Breast epithelium (tissue), 4 donors: ENCODE measurements at places on chromosomes 12 and 14. TPM values are rescaled to one million over a fixed set of nuclear protein-coding genes. Genes with fewer than 3 reads are reported as not detected.

Gene STYK1
- total RNA-seq: 0.32 TPM

- H3K4me3 ChIP-seq: no peak overlapping the region
- H3K36me3 ChIP-seq: no peaks in the 10 kb centered on the region
- H3K27me3 ChIP-seq: peaks cover 2% of the 10 kb centered on the region
- peaks cover under 1% of the 10 kb centered on the region for H3K4me1 ChIP-seq
Observed at GRCh38 chr12:49543221-49543913, 4.5 kb downstream of the KCNH3 start.

GRCh38 chr14:106518054-106518943 is 991.9 kb downstream of the TMEM121 start:
- no peaks in the 10 kb centered on the region for H3K4me1 ChIP-seq
- no peak overlapping the region for H3K27ac ChIP-seq
- H3K36me3 ChIP-seq: no peaks in the 10 kb centered on the region
- no peak for DNase-seq
- no peak overlapping the region for H3K4me3 ChIP-seq

Gene AKAP3
- total RNA-seq: 0.33 TPM

DNA sequence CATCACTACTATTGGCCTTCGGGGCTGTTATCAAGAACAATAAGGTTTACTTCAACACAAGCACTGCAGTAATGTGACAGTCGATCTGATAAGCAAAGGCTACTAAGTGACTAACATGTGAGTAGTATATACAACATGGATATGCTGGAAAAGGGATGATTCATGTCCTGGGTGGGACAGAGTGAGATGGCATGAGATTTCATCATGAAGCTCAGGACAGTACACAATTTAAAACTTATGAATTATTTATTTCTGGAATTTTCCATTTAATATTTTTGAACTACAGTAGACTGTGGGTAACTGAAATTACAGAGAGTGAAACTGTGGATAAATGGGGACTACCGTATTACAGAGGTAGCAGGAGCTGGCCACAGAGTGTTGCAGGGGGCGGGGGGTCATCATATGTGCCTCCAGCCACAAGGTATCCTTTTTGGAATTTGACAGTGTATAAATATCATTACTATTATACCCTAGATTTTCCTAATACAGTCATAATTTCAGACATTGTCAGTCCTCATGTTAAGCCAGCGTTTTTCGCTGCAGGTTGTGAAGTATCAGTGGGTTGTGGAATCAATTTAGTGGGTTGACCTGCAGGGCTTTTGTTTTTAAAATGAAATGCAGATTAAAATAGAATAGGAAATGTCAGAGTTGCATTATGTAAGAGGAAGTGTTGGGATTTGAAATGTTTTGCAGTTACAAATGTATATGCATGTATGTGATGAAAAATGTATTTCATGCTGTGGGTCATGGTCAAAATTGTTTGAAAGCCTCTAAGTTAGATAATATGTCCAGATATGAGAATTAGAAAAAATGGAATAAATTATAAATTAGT is 148.0 kb upstream of the NUDT4 start:
- no peak for DNase-seq
- no peak overlapping the region for H3K4me3 ChIP-seq
- no peaks in the 10 kb centered on the region for H3K36me3 ChIP-seq

Gene GDF3
- 0.33 TPM for total RNA-seq

GRCh38 chr14:34693228-34693939 is 21.0 kb downstream of the CFL2 start:
- H3K4me1 ChIP-seq: no peaks in the 10 kb centered on the region
- H3K36me3 ChIP-seq: no peaks in the 10 kb centered on the region
- peak overlapping the region; percentile 60 for H3K4me3 ChIP-seq
- no peaks in the 10 kb centered on the region for H3K27me3 ChIP-seq

GRCh38 chr12:9906873-9907272 is 25.3 kb downstream of the CLEC2A start:
- H3K36me3 ChIP-seq: no peaks in the 10 kb centered on the region
- H3K27me3 ChIP-seq: no peaks in the 10 kb centered on the region
- H3K4me3 ChIP-seq: no peak overlapping the region
- no peaks in the 10 kb centered on the region for H3K4me1 ChIP-seq

DNA sequence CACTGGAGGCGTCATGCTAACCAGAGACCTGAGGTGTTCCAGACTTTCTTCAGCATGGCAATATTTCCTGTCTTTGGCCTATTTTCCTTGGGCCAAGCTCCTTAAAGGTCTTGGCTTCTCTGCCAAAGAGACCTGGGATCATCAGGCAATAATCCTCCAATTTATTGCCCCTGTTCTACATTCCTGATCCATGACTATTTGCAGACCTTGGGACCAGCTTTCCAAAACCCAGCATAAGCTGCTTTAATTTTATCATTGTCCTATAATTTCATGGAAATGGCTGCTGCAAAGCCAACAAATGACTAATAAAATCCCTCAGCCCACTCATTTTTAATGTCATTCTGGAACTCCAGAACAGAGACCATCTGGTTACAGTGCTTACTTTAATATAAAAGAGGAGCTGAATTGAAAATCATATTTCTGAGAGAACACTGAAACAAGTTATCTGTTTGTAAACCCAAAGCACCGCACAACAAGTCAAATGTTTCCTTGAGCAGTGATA is 166.9 kb upstream of the BTG1 start:
- no peaks in the 10 kb centered on the region for H3K4me1 ChIP-seq
- H3K4me3 ChIP-seq: no peak overlapping the region
- H3K27ac ChIP-seq: no peak overlapping the region
- H3K27me3 ChIP-seq: no peaks in the 10 kb centered on the region

DNA sequence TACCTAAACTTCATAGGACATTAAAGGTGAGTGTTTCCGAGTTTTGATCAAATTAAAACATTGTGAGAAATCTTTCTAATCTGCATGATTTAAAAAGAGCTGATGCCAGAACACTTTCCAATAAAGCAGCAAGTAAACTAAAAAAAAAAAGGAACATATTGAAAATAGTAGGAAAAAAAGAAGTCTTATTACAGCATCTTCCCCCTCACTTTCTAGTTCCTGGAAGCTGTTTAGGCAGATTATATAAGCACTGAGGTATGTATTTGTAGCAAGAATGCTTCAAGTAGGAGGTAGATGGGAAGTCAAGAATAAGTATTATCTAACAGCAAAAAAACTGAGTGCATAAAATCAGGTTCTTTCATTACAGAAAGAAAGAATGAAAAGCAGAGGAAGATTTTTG is 45.8 kb downstream of the ERO1A start:
- no peaks in the 10 kb centered on the region for H3K27me3 ChIP-seq
- H3K36me3 ChIP-seq: no peaks in the 10 kb centered on the region
- H3K4me1 ChIP-seq: no peaks in the 10 kb centered on the region

DNA sequence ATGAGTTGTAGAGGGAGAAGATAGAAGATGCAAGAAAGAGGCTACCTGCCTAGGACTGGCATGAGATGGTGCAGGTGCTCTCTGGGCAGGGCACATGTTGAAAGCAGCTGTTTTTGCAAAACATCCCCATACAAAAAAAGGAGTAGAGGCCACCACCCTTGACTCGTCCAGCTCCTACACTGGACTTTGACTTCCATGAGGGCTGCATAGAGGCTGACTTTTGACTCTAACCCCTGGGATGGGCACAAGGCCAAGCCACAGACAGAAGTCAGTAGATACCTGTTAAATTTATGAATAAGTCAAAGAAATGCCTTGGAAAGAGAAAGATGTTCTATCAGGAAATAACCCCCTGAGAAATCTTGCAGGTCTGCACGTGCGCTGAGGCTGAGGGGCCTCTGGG is 1139.1 kb upstream of the TMEM132C start:
- H3K4me1 ChIP-seq: no peaks in the 10 kb centered on the region
- no peaks in the 10 kb centered on the region for H3K36me3 ChIP-seq
- no peak overlapping the region for H3K27ac ChIP-seq
- H3K4me3 ChIP-seq: no peak overlapping the region

- H3K27me3 ChIP-seq: no peaks in the 10 kb centered on the region
- DNase-seq: no peak
- peak overlapping the region; percentile 75 for H3K27ac ChIP-seq
- peak overlapping the region; percentile 3 for H3K4me3 ChIP-seq
Observed at GRCh38 chr14:63296060-63296563, 22.6 kb downstream of the GPHB5 start.

GRCh38 chr12:48069241-48069640 is 36.6 kb downstream of the SENP1 start:
- no peaks in the 10 kb centered on the region for H3K27me3 ChIP-seq
- H3K4me1 ChIP-seq: no peaks in the 10 kb centered on the region
- peaks cover 5% of the 10 kb centered on the region for H3K36me3 ChIP-seq
- H3K27ac ChIP-seq: no peak overlapping the region

- no peak for DNase-seq
- no peak overlapping the region for H3K4me3 ChIP-seq
- H3K27ac ChIP-seq: no peak overlapping the region
- no peaks in the 10 kb centered on the region for H3K36me3 ChIP-seq
Observed at GRCh38 chr14:103545219-103545914, 16.4 kb downstream of the TRMT61A start.

GRCh38 chr12:1499351-1499750 is 95.0 kb downstream of the FBXL14 start:
- no peak overlapping the region for H3K27ac ChIP-seq
- no peak overlapping the region for H3K4me3 ChIP-seq
- H3K27me3 ChIP-seq: no peaks in the 10 kb centered on the region

DNA sequence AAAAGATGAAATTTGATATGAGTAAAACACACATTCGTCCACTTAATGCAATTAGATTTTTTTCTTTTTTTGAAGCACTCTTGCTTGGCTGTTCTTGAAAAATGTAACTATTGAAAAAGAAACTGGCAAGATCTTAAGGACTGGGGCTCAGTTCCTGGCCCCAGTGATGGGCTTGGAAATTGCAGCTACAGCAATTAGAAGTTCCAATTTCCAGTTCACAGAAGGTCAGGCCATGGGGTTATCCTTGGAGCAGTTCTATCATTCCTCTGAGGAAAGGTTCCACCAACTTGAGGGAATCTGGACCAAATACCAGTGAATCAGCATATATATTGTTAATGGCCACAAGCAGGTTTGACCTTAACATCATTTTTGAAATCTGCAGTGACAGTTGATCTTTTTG is 18.9 kb downstream of the IGF1 start:
- DNase-seq: no peak
- H3K4me1 ChIP-seq: no peaks in the 10 kb centered on the region
- H3K36me3 ChIP-seq: no peaks in the 10 kb centered on the region
- H3K27ac ChIP-seq: peak overlapping the region; percentile 3

Gene RFX4
- total RNA-seq: 0.64 TPM

Gene ACVRL1
- 109 TPM for total RNA-seq

GRCh38 chr14:78154827-78155226 is 15.3 kb upstream of the NRXN3 start:
- no peaks in the 10 kb centered on the region for H3K36me3 ChIP-seq
- no peak for DNase-seq
- no peak overlapping the region for H3K4me3 ChIP-seq
- H3K27me3 ChIP-seq: no peaks in the 10 kb centered on the region
- no peaks in the 10 kb centered on the region for H3K4me1 ChIP-seq

Gene TCL1B
- not detected for total RNA-seq

Gene ERBB3
- total RNA-seq: 187 TPM

- peak overlapping the region; percentile 96 for H3K27ac ChIP-seq
- H3K27me3 ChIP-seq: no peaks in the 10 kb centered on the region
Observed at GRCh38 chr14:99481745-99482099, 513 bp downstream of the CCNK start.

Gene MYO1H
- 0.16 TPM for total RNA-seq

- no peaks in the 10 kb centered on the region for H3K27me3 ChIP-seq
- H3K36me3 ChIP-seq: no peaks in the 10 kb centered on the region
- H3K27ac ChIP-seq: no peak overlapping the region
- DNase-seq: no peak
Observed at GRCh38 chr12:1013618-1014489, 22.8 kb downstream of the ERC1 start.

GRCh38 chr12:78898416-78898815 is 33.8 kb downstream of the SYT1 start:
- no peaks in the 10 kb centered on the region for H3K36me3 ChIP-seq
- H3K27ac ChIP-seq: no peak overlapping the region
- DNase-seq: no peak
- no peaks in the 10 kb centered on the region for H3K4me1 ChIP-seq
- H3K4me3 ChIP-seq: no peak overlapping the region

GRCh38 chr14:75280291-75280830 is 1.7 kb downstream of the FOS start:
- H3K27me3 ChIP-seq: no peaks in the 10 kb centered on the region
- no peaks in the 10 kb centered on the region for H3K4me1 ChIP-seq
- DNase-seq: peak; percentile 12
- no peaks in the 10 kb centered on the region for H3K36me3 ChIP-seq

DNA sequence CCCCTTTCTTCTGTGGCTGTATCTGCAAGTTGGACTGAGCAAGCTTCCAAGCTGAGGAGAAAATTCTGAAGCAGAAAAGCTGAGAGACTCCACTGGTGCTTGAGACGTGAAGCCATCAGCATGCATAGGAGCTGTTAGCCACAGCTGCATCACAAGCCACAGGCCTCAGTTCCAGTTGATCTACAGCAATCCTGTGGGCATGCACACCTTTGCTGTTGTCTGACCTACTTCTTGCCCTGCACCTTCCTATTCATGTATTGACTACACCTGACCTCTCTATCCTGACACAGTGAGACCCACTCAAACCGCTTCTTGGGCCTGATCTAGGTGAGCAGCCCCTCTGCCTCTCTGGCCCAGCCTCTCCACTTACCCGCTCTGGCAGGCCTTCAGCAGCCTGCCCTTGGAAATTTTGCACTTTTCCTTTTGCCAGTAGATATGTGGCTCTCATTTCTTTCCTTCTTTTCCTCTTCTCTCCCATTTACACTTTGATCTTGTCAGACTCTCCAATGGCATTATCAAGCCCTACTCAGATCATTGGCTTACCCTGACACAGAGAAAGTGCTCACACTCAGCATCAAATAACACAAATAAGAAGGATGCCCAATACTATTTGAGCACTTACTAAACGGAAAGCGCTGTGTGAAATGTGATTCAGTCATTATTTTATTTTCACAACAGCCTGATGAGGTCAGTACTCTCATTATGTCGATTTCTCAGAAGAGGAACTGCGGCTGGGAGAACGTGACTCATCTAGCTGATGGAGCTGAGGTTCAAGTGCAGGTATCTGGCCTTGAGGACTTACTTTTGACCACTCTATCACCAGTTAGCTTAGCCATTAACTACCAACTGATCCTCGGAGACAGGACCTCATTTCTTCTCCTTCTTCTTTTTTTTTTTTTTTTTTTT is 21.9 kb upstream of the PTGR2 start:
- DNase-seq: no peak
- H3K4me3 ChIP-seq: no peak overlapping the region
- peaks cover 7% of the 10 kb centered on the region for H3K4me1 ChIP-seq
- no peak overlapping the region for H3K27ac ChIP-seq
- H3K36me3 ChIP-seq: no peaks in the 10 kb centered on the region
- no peaks in the 10 kb centered on the region for H3K27me3 ChIP-seq

- no peaks in the 10 kb centered on the region for H3K36me3 ChIP-seq
- H3K4me1 ChIP-seq: peaks cover 3% of the 10 kb centered on the region
- no peaks in the 10 kb centered on the region for H3K27me3 ChIP-seq
- H3K4me3 ChIP-seq: no peak overlapping the region
- H3K27ac ChIP-seq: no peak overlapping the region
Observed at GRCh38 chr14:101006008-101006407, 102.5 kb upstream of the RTL1 start.

DNA sequence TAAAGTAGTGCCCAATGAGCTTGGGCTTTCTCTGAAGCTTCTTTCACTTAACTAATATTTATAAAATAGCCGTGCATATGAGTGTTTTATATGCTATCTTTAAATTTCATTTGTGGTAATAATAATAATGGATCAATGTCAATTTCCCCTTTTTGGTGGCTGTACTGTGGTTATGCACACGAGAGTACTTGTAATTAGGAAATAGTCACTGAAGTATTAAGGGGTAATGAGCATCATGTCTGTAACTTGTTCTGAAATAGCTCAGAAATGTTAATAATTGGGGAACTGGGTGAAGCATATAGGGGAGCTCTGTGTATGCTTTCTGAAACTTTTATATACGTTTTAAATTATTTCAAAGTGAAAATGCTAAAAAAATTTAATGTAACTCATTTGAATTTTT is 7.0 kb upstream of the RNASE8 start:
- no peaks in the 10 kb centered on the region for H3K4me1 ChIP-seq
- no peaks in the 10 kb centered on the region for H3K36me3 ChIP-seq
- H3K27ac ChIP-seq: no peak overlapping the region
- no peak overlapping the region for H3K4me3 ChIP-seq
